Activated CD4-positive, alpha-beta T cell treated with anti-CD3 and anti-CD28 coated beads, Interleukin-2, amount 10 ng/mL, durations not matched to agents 24 days and 14 days (primary cell): ENCODE measurements at places on chromosomes 12 and 14. TPM values are rescaled to one million over a fixed set of nuclear protein-coding genes. Genes with fewer than 3 reads are reported as not detected.

DNA sequence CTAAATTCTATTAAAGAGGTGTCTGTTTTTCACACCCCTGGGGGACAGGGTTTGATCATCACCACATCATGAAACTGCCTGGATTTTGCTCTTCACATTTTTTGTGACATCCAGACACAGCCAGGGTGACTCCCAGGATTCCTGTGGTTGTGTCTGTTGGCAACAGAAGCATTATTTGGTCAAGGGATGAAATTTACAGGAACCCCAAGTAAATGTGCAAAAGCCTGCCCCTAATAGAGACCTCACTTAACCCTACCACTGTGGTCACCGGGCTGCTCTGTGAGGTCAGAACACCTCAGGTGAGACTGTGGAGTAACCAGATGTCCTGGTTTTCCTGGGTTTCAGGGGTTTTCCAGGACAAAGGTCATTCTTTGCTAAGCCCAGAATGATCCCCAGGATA is 103.8 kb downstream of the DAD1 start:
- peak; percentile 50 for DNase-seq

GRCh38 chr12:49493900-49494299 is 44.9 kb upstream of the KCNH3 start:
- no peak for DNase-seq

DICER1 gene
- total RNA-seq = 74.4 and 77.0 TPM in 2 replicates

DNA sequence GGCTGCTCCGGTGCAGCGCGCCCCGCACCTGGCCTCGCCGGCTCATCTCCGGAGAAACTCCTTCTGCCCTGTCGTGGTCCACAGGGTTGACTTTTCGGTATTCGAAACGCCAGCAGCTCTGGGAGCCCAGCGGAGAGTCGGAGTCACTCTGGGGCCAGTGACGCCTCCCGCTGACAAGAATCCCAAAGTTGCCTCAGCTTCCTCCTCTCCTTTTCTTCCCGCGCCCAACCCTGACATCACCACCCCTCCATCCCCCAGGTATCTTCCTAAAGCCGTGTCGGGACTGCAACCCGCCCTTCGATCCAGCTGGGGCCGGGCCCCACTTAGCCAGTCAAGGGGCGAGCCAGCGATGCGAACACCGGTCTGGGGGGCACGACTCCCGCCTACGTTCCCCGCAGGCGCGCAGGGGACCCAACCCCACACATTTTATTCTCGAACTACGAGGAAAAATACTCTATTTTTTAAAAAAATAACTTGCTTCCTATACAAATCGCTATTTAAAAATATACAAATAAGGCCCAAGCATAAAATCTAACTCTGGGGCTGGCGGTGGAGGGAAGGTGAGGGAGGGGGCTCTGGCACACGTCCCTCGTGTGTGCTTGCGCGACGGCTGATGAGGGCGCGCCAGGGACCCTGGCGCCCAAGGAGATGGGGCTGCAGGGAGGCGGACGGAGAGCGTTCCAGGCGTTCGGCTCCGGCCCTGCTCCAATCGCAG is 2.1 kb downstream of the NKX2-8 start:
- DNase-seq = peak; percentile 33
